AG09309 (cell line): ENCODE measurements at places on chromosomes 6 and 20.

DNA sequence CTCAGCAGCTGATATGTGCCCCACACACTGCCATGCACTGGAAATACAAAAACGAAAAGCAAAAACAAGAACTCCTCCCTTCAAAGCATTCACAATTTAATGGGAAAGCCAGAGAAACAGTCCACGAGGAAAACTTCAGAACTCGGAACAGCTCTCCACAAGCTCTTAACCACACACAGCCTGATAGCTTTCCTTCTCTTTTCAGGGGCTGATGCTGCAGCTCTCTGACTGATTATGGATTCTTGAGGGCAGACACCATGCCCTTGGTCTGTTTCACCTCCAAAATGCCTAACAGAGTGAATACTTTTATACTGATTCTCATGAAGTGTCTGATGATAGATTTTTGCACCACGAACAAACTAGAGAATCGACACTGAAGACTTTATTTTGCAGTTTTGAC, 282.1 kb downstream of the CD83 start:
- no peak for DNase-seq

DNA sequence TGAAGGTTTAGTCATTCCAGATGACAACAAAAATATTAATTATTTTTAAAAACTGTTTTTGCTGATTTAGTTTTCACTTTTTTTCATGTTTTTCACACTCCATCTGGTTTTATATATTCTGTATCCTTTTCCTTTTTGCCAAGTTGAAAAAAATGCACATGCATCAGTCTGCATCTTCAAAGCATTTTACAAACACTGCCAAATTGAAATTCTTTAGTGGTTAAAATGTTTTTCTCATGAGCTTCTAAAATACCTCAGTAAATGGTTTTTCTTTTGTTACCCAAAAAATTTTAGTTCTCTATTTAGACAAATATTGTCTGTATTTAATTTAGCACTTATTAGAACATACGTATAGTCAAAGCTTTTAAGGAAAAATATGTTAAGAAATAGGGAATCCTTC, 386.9 kb upstream of the HSF2 start:
- DNase-seq, result no peak

GRCh38 chr6:81769824-81770223, 17.3 kb upstream of the TENT5A start:
- DNase-seq, result no peak

DNA sequence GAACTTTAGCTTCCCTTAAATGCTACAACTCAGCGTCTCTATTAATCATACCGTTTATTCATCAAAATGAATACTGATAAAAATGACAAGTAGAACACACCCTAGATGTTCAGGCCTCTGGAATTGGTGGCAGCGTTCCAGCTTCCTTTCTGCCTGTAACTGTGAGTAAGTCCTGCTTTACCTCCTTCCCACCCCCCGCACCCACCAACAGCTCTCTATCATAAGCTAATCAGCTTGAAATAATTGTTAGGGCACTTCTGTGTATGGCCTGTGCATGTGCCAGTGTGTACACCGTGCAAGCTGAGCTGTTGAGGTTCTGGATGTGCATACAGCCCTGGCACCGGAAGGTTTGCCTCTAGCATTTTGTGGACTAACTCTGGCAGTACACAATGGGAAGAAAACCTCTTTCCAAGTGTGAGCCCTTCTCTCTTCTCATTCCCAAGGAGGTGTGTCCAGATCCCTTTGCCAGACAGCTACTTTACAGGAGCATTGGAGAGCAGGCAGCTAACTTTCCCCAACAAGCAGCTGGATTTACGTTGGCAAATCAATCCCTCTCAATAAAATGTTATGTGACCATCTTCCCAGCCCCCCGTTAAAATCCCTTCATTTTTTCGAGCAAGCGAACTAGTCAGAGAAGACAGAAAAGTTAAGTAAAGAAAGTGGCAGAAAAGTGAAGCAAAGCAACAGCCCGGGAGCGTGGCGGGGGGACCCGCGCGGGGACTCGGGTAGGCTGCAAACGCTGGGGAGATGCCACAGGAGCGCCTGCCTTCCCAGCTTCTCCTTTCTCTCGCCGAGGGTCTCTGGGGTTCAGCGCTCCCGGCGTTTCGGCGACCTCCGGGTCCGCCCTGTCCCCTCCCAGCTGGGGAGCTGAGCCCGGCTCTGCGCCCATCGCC, 803 bp upstream of the ADGRG6 start:
- no peak for DNase-seq

GRCh38 chr6:160882791-160883279, 108.7 kb upstream of the MAP3K4 start:
- DNase-seq, result peak; percentile 2

DNA sequence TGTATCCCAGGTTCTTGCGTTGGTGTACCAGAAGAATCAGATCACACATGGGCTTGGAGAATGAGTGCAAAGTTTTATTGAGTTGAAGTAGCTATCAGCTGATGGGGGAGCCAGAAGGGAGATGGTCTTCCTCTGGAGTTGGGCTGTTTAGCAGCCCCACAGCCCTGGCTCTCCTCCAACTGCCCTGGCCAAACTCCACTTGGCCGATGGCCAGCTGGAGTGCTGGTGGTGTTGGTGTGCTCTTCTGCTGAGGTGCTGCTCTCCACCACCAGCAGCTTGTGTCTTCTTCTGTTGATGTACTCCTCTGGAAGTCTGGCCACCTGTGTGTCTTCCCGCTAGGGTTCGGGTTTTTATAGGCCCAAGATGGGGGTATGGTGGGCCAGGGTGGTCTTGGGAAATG, 172.8 kb downstream of the TINAG start:
- no peak for DNase-seq

DNA sequence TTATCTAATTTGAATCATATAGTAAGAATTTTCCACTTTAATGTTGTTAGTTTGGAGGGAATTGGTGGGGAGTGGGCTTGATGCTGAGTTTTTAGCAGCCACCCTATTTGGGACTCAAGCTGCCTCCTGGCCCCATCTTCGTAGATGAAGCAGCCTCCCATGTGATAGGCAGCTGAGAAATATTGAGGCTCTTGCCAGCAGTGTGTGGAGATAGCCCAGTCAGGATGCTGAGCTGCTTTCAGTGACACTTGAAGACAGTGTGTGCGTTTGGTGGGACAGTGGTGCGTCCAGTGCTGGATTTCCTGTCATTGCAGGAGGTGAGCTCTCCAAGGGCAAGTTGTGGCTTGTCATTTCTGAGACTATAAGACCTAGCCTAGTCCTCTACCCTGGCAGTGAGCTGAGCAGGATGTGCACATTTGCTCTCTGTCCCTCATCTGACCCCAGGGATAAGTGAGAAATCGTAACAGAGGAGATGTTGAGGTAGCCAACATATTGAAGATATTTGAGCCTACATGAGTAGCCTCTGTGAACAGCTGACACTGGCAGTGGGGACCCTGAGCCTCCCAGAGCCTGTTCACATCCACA, 47.9 kb upstream of the RNF8 start:
- no peak for DNase-seq

GRCh38 chr20:9570612-9571011, 56.2 kb downstream of the LAMP5 start:
- no peak for DNase-seq

- DNase-seq, result no peak
These were observed 16.6 kb downstream of the APCDD1L start for GRCh38 chr20:58498470-58499068.

GRCh38 chr20:49853640-49854039, 41.0 kb downstream of the SLC9A8 start:
- DNase-seq, result peak; percentile 45

DNA sequence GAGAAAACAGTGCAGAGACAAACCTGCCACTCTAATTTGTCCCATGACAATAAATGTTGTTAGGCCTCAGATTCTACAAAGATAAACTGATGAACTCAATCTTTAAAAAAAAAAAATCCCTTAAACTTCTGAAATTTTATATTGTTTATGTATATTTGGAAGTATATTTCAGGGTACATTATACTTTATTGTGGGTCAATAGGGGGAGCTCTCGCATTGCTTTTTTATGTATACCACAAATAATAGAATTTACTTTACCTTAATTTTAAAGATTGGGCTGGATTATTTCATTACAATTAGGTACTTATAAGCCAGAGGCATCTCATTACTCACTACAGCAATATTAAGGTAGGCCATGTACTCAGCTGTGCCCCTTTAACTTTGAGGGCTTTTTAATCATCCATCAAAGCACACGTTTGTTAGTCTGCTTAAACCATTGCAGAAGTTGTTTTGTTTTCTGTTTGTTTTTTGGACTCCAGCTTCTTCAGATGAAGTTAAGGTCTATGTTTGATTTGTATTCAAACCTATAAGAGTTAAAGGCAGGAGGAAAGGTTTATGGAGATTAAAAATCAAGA, 56.3 kb upstream of the EYA4 start:
- no peak for DNase-seq

- DNase-seq, result no peak
These were observed 32.0 kb downstream of the QKI start for GRCh38 chr6:163446549-163446948.

- no peak for DNase-seq
These were observed 505.1 kb upstream of the NRSN1 start for GRCh38 chr6:23620911-23621401.

DNA sequence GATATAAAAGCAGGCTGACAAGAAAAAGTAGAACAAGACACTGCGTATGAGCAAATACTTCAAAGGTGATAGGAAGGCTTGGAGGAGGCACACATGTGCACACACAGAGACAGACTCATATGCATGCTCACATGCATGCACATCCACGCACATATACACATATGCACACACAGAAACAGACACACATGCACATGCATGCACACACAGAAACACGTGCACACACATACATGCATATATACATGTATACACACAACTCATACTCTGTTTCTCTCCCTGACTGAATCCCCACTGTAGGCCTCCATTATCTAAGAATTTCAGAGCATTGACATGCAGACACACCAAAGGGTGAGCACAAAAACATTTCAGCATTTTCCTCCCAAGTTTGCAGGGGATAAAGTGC, 43.7 kb downstream of the VGLL2 start:
- DNase-seq, result no peak

- peak; percentile 5 for DNase-seq
These were observed 112.1 kb downstream of the DLL1 start for GRCh38 chr6:170178561-170179477.

DNA sequence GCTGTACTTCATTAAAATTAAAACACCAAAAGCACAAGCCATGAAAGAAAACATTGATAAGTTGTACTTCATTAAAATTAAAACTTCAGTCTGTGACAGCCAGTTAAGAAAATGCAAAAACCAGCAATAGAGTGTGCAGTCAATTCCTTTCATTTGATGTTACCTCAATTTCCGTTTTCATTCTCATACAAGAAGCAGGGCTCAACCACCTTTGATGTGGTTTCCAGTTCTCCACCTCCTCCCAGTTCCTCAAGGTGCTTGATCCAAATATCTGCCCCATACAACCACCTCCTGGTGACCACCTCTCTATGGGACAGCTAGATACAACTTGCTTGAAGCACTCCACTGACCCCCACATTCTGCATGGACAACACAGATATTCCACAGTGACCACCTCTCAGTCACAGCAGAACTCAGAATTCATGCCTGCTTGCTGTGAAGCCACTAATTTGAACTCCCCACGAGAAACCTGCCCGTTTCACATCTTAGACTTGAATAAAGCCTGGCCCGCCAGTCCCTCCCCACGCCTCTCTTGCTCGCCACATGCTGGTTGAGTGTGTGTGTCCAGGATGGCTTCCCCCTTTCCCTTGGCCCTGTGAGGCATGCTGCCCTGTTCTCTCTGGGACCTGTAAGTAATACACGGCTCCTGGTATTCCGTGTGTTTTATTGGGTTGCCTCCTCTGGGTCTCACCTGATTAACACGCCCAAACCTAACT, 66.1 kb downstream of the FAM50B start:
- no peak for DNase-seq

DNA sequence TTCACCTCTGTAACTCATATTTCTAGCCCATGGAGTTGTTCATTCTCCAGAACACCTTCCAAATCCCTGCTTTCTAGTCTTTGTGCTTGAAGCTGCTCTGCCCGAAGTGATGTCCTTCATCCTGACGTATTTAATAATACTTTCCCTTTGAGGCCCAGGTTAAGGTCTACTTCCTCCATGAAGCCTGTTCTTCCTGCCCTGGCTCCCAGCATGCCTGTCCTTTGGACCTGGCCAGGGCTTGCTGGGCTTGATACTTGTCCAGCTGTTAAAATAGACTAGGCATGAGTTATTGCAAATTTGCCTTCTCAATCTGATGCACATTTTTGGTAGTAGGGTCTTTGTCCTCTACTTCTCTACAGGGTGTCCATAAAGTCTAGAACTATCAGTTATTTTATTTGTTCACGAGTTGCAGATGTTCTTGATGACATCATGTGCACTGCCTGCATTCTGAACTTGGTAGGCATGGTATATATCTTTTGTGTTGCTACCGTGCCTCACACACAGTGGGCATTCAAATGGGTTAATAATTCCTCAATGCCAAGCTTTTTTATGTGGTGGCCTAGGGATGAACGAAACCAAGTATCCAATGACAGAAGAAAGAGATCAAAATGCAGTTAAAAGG, 3.1 kb upstream of the MAP7 start:
- no peak for DNase-seq

GRCh38 chr6:73624896-73625295, 28.9 kb downstream of the SLC17A5 start:
- no peak for DNase-seq

- peak; percentile 77 for DNase-seq
These were observed 43.2 kb downstream of the PREP start for GRCh38 chr6:105359419-105360370.

DNA sequence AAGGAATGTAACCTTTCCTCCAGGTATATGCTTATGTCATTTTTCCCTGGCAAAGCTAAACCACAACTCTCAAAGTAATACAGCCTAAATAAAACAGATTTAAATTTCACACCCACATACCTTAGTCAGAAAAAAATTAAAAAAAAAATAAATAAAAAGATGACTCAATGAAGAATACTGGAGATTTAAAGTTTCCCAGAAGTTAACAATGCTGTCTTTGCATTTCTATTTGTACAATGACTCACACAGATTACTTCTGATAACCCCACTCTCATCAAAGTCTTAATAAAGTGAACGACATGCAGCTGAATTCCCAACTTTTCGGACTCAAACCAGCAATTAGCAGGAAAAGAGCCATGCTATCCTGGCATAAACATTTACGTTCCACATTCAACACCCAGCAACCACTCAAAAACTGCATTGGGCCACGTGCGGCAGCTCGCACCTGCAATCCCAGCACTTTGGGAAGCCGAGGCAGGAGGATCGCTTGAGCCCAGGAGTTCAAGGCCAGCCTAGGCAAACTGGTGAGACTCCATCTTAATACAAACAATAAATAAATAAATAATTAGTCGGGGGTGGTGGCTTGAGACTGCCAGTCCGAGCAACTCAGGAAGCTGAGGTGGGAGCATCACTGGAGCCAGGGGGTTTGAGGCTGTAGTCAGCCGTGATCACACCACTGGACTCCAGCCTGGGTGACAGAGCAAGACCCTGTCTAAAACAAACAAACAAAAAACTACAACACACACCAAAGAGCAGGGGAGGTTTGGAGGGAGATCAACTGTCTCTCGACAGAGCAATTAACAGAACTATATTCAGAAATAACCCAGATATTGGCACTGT, 130.5 kb downstream of the WDR27 start:
- DNase-seq, result no peak
